Uterus (tissue), 4 donors: ENCODE measurements at places on chromosomes 13 and 19.

GRCh38 chr19:51664131-51664530 is 17.5 kb upstream of the SIGLEC14 start:
- DNase-seq = no peak
- H3K36me3 ChIP-seq = no peaks in the 10 kb centered on the region
- H3K4me3 ChIP-seq = no peak overlapping the region
- no peaks in the 10 kb centered on the region for H3K4me1 ChIP-seq

GRCh38 chr19:8120636-8121480 is 28.5 kb downstream of the FBN3 start:
- no peak overlapping the region for H3K27ac ChIP-seq
- no peaks in the 10 kb centered on the region for H3K27me3 ChIP-seq
- H3K4me1 ChIP-seq = no peaks in the 10 kb centered on the region
- no peaks in the 10 kb centered on the region for H3K36me3 ChIP-seq
- H3K4me3 ChIP-seq = no peak overlapping the region
- DNase-seq = no peak

- no peak overlapping the region for H3K27ac ChIP-seq
- no peak for DNase-seq
- no peaks in the 10 kb centered on the region for H3K4me1 ChIP-seq
- no peak overlapping the region for H3K4me3 ChIP-seq
Measured at GRCh38 chr13:74017301-74018061, 116.7 kb downstream of the KLF12 start.

DNA sequence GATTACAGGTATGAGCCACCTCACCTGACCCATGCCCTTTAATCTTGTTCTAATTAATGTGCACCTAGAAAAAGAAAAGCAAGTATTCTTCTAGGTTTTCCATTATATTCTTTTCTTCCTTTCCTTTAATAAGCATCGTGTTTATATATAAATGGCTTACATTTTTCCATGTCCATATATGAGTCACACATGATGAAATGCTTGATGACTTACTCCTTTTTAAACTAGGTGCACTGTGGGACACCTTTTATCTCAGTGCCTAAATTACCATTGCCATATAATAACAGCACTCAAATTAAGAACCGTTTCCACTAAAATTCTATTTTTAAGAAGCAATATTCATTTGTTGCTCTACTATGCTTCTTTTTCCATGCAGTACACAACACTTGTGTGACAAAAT is 363.3 kb downstream of the LIG4 start:
- no peaks in the 10 kb centered on the region for H3K27me3 ChIP-seq
- no peak overlapping the region for H3K27ac ChIP-seq
- no peak overlapping the region for H3K4me3 ChIP-seq
- H3K4me1 ChIP-seq = no peaks in the 10 kb centered on the region

GRCh38 chr13:86563308-86563707 is 764.1 kb upstream of the SLITRK6 start:
- no peak overlapping the region for H3K4me3 ChIP-seq
- no peaks in the 10 kb centered on the region for H3K27me3 ChIP-seq
- no peaks in the 10 kb centered on the region for H3K36me3 ChIP-seq

- H3K27ac ChIP-seq = no peak overlapping the region
- H3K36me3 ChIP-seq = no peaks in the 10 kb centered on the region
- H3K4me3 ChIP-seq = no peak overlapping the region
- H3K4me1 ChIP-seq = no peaks in the 10 kb centered on the region
- H3K27me3 ChIP-seq = peaks cover 20% of the 10 kb centered on the region
Measured at GRCh38 chr19:55158848-55159749, 1.6 kb upstream of the TNNI3 start.

GRCh38 chr13:32955881-32956594 is 60.2 kb upstream of the KL start:
- H3K36me3 ChIP-seq = no peaks in the 10 kb centered on the region
- H3K27me3 ChIP-seq = no peaks in the 10 kb centered on the region

- H3K27ac ChIP-seq = no peak overlapping the region
- no peaks in the 10 kb centered on the region for H3K27me3 ChIP-seq
- H3K4me3 ChIP-seq = no peak overlapping the region
- H3K4me1 ChIP-seq = no peaks in the 10 kb centered on the region
- DNase-seq = no peak
Measured at GRCh38 chr13:105442949-105443699, 1092.3 kb downstream of the EFNB2 start.

DNA sequence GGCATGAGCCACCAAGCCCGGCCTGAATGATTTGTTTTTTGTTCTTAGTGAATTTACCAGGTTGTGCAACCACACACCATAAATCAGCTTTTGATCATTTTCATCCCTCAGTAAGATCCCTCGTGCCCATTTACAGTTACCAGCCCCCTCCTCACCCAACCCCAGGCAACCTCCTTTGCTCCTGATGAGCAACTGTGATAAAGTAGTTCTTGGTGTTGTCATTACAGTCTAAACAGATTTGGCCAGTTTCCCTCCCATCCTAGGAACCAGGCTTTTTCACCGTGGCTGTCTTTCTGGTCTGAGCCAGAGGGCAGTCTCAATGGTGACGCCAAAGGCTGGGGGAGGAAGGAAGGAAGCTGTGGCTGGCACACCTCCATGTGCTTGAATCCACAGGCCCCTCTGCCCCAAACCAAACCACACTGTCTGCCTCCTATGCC is 61.2 kb upstream of the WDFY2 start:
- H3K4me3 ChIP-seq = no peak overlapping the region
- peak; percentile 37 for DNase-seq
- no peaks in the 10 kb centered on the region for H3K27me3 ChIP-seq
- H3K27ac ChIP-seq = peak overlapping the region; percentile 36

- no peak overlapping the region for H3K27ac ChIP-seq
- no peaks in the 10 kb centered on the region for H3K36me3 ChIP-seq
- no peaks in the 10 kb centered on the region for H3K27me3 ChIP-seq
- no peaks in the 10 kb centered on the region for H3K4me1 ChIP-seq
- no peak for DNase-seq
Measured at GRCh38 chr13:47166336-47166735, 269.5 kb upstream of the HTR2A start.

- H3K27me3 ChIP-seq = no peaks in the 10 kb centered on the region
- DNase-seq = peak; percentile 82
- no peak overlapping the region for H3K4me3 ChIP-seq
Measured at GRCh38 chr13:40060296-40061007, 405.0 kb downstream of the COG6 start.

DNA sequence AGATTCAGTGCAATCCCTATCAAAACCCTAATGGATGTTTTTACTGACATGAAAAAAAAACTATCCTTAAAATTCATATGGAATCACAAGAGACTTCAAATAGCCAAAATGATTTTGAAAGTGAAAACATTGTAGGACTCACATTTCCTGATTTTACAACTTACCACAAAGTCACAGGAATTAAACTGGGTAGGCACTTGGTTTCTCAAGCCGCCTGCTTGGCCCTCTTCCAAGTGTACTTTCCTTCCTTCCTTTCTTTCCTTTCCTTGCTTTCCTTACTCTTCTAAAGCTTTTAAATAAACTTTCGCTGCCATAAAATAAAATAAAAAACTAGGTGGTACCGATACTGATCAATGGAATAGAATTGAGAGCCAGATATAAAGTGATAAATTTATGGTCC is 21.0 kb upstream of the CD33 start:
- H3K4me3 ChIP-seq = no peak overlapping the region
- H3K27me3 ChIP-seq = no peaks in the 10 kb centered on the region
- no peak overlapping the region for H3K27ac ChIP-seq
- no peaks in the 10 kb centered on the region for H3K4me1 ChIP-seq

GRCh38 chr13:101217086-101217485 is 199.2 kb downstream of the NALCN start:
- no peak overlapping the region for H3K27ac ChIP-seq
- no peaks in the 10 kb centered on the region for H3K4me1 ChIP-seq
- H3K4me3 ChIP-seq = no peak overlapping the region

GRCh38 chr13:114296902-114297301 is 15.5 kb downstream of the UPF3A start:
- no peak overlapping the region for H3K27ac ChIP-seq
- H3K4me1 ChIP-seq = no peaks in the 10 kb centered on the region
- no peaks in the 10 kb centered on the region for H3K27me3 ChIP-seq
- DNase-seq = no peak

- H3K4me1 ChIP-seq = no peaks in the 10 kb centered on the region
- H3K4me3 ChIP-seq = no peak overlapping the region
- no peaks in the 10 kb centered on the region for H3K36me3 ChIP-seq
- H3K27me3 ChIP-seq = peaks cover 17% of the 10 kb centered on the region
Measured at GRCh38 chr13:111895896-111896821, 170.8 kb upstream of the SOX1 start.

DNA sequence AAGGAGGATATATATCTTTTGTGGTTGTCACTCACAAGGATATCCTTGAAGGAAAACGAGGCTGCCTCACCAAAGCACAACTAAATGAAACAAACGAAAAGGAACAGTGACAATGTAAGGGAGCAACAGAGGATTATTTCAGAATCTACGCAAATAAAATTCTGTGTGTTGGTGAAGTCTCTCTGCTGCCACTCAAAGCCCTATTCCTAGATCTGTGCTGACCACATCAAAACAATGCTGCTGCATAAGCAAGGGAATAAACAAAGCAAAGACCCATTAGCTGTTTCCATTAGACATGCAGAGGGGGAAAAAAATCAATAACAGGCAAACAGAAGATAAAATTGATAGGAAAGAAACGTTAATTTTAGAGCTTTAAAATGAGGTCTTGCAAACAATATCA is 204.4 kb downstream of the MZT1 start:
- H3K36me3 ChIP-seq = no peaks in the 10 kb centered on the region
- H3K4me1 ChIP-seq = no peaks in the 10 kb centered on the region
- H3K4me3 ChIP-seq = no peak overlapping the region

GRCh38 chr13:47158593-47158992 is 261.7 kb upstream of the HTR2A start:
- H3K4me1 ChIP-seq = no peaks in the 10 kb centered on the region
- H3K27me3 ChIP-seq = no peaks in the 10 kb centered on the region
- no peaks in the 10 kb centered on the region for H3K36me3 ChIP-seq
- no peak overlapping the region for H3K4me3 ChIP-seq

- H3K36me3 ChIP-seq = no peaks in the 10 kb centered on the region
- H3K27me3 ChIP-seq = no peaks in the 10 kb centered on the region
- H3K4me3 ChIP-seq = no peak overlapping the region
- H3K27ac ChIP-seq = no peak overlapping the region
- DNase-seq = no peak
Measured at GRCh38 chr13:59425211-59425741, 738.5 kb downstream of the DIAPH3 start.
